ENCODE measurements at places on chromosomes 12 and 14.

GRCh38 chr12:121124402-121125109, 8.1 kb upstream of the P2RX7 start:
- no peak for DNase-seq

DNA sequence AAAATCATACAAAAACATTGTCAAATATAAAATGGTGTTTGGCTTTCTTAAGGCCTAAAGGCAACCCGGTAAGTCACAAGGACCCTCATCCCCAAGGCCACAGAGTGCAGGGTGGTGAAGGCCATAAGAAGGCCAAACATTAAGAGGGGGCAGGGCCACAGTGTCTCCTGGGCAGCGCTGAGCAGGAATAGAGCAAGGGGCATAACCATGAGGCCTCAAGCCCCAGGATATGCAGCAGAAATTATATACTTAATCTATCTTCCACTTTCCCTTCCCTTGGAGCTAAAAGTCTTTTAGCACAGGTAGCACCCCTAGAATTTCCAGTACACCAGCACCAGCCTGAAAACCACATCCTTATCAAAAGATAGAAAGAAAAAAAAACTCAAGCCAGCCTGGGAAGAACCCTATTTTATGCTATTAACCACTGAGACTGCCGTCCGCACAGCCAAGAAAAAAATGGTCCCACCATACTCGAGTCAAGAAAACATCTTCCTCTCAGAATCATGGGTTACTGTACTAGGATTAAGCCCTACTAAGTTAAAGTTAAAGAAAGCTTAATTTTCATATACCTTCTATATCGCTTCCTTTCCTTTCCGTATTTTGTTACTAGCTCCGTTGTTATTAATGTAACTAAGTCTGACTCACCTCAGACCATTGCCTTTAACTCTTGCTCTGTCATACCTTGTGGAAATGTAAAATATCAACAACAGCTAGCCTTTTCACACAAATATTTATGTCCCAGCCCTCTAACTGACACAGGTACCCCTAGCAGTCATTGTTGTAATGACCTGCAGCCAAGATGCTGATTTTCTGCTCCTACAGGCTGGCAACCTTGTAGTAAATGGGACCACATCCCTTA, 20.1 kb downstream of the KLRK1 start:
- DNase-seq = no peak

- DNase-seq = no peak
These were observed 240.8 kb upstream of the TMPO start for GRCh38 chr12:98274430-98275130.

- no peak for DNase-seq
These were observed 16.5 kb downstream of the PWP1 start for GRCh38 chr12:107702106-107702505.

DNA sequence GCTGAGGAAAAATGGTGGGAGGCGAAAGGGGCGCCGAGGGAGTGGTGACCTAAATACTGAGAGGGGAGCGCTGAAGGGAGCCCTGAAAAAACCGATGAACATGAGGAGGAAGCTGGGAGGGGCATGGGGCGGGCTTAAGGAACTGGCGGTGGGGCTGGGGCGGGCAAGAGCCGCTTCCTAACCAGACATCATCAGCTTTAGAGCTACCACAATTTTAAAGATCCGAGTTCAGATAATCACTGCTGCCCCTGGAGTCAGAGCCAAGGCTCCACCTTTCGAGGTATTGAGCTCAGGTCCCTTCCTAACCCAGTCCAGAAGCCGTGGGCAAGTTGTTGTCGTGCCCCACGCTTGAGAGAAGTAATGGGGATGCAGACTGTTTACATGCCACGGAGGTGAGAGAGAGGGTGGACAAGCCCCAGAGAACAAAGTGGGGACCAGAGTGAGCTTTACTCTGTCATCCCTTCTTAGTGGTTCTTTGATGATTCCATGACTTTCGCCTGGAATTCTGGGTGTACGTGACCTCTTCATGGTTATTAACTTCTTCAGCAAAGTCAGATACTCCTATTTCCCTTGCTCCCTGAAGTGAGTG, 393 bp downstream of the ORMDL2 start:
- no peak for DNase-seq

DNA sequence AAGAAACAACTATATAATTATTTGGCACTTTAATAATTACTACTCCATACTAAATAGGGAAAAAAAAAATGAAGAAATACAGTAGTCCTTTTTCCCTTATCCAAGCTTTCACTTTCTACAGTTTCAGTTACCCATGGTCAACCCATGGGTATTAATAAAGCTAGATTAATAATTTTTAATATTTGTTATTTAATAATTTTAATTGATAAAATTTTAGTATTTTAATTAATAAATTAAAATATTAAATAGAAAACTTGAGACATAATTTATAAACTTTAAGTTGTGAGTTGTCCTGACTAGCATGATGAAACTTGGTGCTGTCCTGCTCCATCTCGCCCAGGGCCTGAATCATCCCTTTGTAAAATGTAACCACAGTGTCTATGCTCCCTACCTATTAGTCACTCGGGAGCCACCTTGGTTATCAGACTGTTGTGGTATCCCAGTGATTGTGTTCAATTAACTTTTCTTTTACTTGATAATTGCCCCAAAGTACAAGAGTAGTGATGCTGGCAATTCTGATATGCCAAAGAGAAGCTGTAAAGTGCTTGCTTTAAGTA, 71.8 kb downstream of the PAWR start:
- DNase-seq = no peak

DNA sequence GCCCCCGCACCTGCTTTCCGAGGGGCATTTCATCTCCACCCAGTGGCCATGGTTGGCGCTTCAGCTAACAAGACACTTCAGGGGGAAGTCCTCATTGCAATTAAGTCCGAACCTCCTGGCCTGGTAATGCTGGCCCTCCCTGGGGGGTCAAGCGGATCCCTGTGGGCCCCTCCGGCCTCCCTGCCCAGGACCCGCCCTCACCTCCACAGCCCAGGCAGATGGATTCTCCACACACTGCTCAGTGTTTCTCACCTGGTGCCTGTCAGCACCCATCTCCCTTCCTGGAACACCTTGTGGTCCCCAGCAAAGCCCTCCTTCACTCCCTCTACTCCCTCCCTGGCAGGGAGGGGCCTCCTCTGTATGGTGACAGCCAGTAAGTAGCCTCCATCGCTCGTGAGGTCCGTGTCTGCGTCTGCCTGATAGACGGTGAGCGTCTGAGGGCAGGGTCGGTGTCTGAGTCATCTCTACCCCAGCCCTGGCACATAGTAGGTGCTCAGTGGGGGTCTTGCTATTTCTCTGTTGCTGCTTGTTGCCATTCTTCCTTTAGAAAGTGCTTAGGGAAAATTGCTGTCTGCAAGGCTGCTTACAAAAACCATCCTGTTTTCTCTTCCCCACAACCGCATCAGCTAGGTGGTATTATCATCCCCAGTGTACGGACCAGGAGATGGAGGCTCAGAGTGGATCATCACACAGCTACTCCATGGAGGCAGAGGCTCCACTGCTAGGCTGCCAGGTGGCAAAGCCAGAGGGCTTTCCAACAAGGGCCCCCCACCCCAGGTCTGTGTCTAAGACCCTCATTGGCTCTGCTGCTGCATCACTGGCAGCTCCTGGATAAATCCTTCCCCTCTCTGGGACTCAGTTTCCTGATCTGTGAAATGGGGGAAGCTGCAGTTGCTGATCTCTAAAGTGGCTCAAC, 39.7 kb upstream of the EML1 start:
- no peak for DNase-seq

DNA sequence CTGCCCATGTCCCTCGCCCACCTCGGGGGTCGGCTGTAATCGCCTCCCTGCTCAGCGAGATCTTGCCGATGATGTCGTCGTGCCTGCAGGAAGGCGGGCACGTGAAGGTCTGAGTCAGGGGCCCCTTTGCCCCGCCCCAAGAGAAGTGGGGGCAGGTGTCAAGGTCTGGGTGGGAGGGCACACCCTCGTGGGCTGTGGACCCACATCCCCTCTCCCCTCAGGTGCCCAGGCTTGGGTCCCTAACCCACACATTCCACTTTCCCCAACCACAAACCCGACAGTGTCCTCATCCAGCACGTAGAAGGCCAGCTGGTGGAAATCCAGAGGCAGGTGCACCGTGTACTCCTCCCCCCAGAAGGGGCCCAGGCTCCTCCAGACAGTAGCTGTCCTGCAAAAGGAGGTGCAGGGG, 7.8 kb downstream of the RASAL1 start:
- no peak for DNase-seq

GRCh38 chr14:65301862-65302539, 110.5 kb upstream of the FUT8 start:
- DNase-seq = no peak

DNA sequence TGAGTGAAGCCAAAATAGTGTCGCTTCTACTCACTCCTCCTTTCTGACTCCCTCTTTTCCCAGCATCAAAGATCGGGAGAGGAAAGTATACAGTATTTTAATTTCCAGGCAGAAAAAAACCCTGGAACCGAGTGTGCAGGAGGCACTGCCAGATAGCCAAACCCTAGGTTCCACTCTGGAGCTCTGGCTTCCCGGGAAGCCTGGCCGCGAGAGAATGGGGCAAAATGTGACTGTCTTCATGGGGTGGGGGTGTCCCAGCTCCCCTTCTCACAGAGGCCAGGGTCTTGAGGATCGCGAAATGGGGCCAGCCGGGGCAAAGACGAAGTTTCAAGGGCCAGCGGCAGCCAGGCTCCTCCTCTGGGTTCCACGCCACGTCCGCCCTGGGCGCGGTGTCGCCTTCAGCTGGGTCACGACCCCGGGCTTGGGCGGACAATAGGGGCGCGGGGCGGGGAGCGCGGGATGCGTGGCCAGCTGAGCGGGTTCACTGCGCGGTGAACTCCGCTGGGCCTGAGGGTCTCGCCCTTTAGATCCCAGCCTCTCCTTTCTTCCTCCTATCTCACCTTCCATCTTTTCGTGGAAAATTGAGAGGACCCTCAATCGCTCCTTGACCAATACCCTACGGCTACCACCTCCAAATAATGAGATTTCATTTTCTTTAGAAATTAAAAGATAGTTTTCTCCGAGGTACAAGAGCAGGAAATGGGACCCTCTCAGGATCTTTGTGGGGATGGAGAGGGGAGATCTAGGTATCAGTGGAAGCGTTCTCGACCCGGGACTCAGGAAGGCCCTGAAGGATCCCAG, 6.7 kb downstream of the HOXC4 start:
- no peak for DNase-seq

DNA sequence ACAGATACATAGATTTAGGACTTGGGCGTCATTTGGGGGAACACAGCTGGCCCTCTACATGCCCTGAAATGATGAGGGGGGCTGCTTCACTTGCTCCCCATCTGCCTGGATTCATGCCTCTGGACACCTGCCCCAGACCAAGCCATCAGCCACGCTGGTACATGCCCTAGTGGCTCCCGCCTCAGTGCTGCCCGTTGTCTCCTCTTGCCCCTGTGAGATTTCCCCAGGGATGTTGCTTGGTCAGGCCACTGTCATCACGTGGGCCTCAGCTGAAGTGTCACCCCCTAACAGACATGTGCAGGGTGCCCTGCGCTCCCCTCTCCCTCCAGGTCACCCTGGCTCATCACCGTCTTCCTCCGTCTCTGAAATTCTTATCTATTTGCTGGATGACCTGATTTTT, 157.5 kb downstream of the PIWIL1 start:
- no peak for DNase-seq

GRCh38 chr12:112299704-112300103, 82.5 kb downstream of the HECTD4 start:
- no peak for DNase-seq

DNA sequence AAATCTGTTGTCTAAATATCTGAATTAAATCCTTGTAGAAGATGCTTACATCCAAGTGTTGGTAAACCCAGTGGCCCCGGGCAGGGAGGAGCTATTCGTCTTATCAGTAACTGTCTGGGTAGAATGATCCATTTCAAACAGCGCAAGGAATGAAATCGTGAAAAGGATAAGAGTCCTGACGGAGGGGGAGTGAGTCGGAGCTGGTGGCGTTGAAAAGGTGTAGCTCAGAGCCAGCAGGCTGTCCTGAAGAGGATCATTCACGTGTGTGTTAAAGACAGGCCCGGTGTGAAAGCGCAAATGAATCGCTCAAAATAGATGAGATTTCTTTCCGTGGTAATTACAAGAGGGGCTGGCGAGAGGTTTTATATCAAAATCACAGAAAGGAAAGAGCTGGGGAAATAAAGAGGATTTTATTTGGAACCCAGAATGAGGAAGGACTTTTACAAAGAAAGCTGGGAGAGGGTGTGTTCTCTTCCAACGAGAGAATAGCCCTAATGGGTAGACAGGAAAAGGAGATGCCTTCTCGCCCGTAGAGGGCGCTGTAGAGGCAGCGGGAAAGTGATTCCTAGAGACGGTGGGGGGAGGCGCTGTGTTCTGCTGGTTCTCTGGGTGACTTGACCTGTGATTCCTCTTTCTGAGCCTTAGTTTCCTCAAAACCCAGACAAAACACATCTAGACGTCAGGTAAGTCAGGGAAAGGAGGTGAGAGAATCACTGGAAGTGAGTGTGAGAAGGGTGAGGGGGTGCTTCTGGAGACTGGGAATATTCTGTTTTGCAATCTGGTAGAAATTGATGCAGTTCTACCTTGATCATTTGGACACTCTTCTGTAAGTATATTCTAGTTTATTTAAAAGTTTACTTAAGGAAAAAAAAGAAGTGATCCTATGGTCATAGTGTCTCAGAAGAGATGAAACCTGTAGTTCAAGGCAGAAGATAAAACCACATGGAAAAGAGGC, 39.3 kb downstream of the SRRM4 start:
- no peak for DNase-seq

DNA sequence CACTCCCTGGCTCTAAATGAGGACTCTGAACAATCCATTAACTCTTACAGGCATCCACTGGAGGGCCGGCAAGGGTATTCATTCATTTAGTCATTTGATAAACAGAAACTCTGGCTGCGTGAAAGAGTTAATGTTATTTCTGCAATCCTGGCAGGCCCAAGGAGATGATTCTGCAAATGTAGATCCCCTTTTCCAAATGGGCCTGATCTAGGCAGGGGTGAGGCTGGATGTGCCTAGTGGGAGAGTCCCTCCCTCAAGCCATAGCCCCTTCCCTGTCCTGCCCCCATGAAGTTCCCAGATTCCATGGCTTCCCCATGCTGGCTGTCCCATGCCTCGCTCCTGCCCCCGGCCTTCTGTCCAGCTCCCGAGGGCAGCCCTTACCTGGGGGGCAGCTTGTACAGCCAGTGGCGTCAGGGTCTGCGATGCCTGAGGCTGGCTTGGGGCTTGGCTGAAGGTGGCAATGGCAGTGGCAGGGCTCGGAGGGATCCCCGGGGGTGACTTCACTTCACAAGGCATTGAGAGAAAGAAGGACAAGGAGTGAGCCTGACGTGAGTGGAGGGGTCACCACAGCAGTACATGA, 18.4 kb downstream of the POU6F1 start:
- DNase-seq = no peak

DNA sequence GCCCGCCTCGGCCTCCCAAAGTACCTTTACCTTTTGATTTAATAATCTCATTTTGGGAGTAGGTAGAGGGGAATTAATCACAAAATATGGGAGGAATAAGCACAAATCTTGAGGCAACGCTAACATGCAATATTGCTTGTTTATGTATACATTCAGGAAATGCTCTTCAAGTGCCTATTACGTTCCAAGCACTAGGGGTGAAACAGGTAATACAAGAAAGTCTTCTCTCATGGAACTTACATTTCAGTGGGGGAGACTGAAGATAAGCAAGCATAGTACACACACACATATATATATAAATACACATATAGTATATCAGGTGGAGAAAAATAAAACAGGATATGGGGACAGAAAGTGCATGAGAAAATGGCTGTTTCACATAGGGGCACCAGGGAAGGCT, 19.0 kb upstream of the ERC1 start:
- no peak for DNase-seq

Measured in stimulated activated naive B cell treated with anti-CD40 and anti-IgM and Interleukin-4, amounts not matched to agents 10 μg/mL and 1 μg/mL and 100 μg/mL, for 72 hours (primary cell).